ENCODE measurements at places on chromosomes 5 and 9.

- DNase-seq: no peak
Observed at GRCh38 chr5:128632264-128632663, 94.2 kb upstream of the FBN2 start.

DNA sequence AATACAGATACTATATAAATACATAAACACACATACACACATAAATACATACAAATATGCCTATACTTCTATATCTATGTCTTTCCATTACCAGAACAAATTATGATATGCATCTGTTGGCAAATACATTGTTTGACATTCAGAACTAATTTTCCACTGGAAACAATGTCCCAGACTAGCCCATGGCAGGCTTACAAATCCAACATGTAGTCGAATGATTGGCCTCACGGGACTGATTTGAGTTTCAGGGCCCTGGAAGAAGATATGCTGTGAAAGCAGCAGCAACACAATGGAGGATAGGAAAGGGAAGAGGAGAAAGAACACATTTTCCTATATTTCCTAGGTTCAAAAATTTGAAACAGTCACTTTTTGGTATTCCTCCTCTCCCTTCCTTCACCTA, 881.1 kb upstream of the DMAC1 start:
- DNase-seq: no peak

GRCh38 chr9:115913696-115914095, 239.9 kb upstream of the PAPPA start:
- no peak for DNase-seq

GRCh38 chr5:104538734-104539133, 976.1 kb upstream of the NUDT12 start:
- DNase-seq: no peak

Measured in SHP77 treated with DMSO at 0.1 percent for 48 hours (cell line).